Stimulated activated naive CD4-positive, alpha-beta T cell (primary cell): ENCODE measurements at places on chromosomes 2 and 18.

GRCh38 chr18:79615091-79615490 lies 64.5 kb upstream of the CTDP1 start:
- DNase-seq = no peak

DNA sequence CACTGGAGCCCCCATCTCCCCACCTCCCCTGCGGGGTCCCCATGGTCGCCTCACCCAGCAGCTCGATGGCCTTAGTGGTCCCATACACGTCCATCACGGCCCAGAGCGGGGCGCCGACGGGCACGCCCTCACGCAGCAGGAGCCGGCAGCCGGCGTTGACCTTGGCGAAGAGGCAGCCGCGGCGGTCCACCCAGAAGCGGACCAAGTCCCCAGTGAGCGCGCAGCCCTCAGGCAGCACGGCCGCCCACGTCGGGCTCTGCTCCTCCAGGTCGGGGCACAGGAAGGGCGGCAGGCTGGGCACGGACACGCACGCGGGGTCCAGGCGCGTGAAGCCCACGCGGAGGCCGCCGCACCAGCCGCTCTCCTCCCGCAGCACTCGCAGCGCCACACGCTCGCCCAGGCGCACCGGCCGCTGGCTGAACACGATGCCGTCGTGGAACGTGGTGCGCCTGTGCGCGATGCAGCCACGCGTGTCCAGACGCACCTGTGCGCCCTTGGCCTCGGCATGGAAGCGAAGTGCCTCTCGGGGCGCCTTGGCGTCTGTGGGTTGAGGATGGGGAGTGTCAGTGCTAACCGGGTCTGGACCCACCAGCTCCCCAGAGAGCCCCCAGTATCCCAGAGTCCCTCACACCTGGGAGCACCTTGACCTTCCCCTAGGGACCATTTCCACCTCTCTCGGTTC lies 4.6 kb downstream of the NEURL3 start:
- no peak for DNase-seq

DNA sequence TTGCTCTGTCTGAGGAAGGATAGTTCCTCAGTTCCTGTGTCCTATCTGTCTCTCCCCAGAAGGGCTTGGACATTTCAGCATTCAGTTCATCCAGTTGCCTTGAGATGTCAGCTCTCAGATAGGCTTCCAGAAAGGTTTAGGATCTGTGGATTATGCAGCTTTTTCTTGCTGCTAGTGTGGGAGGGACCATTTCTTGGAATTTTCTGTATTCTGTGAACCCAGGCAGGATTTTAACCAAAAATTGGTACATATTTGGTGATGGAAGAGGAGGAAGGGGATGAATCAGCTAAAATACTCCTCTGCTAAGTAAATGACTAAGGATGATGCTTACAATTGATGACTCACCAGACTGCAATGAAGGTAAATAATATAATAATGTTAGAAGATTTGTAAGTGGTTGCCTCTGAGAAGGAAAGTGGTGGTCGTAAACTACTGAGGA lies 58.6 kb upstream of the DOCK10 start:
- no peak for DNase-seq

GRCh38 chr2:80715433-80715832 lies 410.9 kb upstream of the LRRTM1 start:
- DNase-seq = no peak

- no peak for DNase-seq
Measured at GRCh38 chr2:5394223-5394622, 298.0 kb upstream of the SOX11 start.

DNA sequence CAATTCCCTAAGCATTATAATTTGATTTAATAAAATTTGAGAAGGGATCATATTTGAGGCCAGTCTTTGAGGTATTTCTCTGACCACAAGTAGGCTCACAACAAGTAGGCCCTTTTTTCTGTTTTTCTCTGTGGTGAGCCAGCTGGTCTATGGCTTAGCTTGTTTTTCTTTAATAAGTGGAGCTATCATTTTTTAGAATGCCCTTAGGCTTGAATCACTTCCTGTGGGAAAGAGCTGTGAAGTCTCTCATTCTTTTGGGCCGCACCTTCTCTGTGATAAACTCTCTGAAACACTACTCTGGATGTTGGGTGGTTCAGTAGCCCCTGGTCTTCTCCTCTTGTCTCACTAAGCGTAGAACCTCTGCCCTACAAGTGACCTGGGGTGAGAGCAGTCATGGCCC lies 235.9 kb downstream of the SUCLG1 start:
- no peak for DNase-seq

- DNase-seq = no peak
Measured at GRCh38 chr2:189350540-189351209, 90.6 kb upstream of the WDR75 start.

DNA sequence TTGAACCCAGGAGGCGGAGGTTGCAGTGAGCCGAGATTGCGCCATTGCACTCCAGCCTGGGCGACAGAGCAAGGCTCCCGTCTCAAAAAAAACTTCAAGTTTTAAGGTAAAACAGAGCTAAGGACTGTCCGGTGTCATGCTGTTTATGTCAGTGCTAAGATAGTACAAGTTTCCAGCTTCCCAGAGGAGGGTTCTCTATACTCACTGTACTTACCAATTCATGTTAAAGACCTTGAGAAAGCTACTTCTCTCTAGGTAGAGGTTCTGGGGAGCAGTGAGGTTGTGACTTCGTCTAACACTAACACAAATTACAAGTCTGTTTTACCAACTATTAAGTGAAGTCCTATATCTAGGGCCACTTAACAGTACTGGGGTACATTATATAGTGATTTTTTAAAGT lies 18.8 kb downstream of the METTL21A start:
- DNase-seq = no peak

GRCh38 chr2:37060446-37060845 lies 23.7 kb downstream of the HEATR5B start:
- no peak for DNase-seq

DNA sequence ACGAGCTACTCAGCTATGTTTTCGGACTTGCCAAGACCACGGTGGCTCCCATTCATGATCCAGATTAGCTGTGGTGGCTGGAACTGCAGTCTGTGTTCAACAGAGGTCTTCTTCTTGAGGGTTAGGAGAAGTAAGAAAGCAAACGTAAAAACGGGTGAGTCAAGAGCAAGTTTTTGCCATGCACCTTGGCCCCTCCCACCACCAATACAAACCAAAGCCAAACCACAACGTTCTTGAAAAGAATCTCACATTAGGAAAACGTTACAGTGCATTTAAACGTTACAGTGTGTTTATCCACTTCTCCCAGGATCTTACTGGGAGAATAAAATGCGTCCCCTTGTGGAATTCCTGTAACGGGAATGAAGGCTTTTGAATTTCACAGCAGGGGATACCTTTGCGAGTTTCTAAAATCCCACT lies 725 bp downstream of the FBXO48 start:
- DNase-seq = peak; percentile 28

DNA sequence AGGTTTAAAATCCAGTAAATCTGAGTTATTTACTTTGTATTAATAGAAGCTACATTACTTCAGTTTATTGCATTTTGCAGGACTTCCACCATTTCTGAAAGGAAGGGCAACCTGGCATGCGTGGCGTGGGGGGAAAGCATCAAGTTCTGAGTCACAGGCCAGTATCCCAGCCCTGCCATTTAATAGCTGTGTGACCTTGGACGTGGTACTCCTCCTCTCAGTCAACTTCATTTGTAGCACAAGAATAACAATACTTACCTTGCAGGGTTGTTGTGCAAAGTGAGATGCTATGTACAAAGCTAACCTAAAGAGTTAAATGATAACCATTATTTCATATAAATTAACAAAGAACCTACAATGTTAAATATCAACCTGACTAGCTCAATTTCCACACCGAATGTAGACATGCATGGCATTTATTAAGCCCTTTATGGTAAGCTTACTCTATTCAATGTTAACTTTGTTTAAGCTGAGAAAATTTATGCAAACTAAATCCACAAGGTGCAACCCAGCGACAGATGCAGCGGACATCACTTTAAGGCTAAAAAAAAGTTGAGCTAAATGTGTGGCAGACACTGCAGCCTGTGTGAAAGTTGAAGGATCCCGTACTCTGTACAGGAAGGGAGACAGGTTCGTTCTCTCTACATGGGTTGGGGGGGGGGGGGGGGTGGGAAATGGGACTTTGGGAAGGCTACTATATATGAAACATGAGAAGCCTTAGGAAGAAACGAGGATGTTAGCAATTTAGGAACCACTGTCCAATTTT lies 17.2 kb upstream of the STPG4 start:
- no peak for DNase-seq

DNA sequence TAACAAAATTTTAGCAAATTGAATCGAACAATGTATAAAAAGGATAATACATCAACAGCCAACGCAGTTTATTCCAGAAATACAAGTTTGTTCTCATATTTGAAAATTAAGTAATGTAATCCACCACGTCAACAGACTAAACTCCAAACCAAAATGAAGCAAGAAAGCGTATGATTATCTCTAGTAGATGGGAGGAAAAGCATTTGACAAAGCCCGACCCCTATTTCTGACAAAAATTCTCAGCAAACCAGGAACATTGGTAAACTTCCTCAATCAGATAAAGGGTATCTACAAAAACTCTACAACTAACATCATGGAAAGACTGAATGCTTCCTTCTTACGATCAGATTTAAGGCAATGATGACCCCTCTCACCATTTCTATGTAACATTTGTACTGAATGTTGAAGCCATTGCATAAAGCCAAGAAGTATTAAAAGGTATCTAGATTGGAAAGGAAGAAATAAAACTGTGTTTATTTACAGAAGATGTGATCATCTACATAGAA lies 34.3 kb upstream of the MYCN start:
- no peak for DNase-seq

DNA sequence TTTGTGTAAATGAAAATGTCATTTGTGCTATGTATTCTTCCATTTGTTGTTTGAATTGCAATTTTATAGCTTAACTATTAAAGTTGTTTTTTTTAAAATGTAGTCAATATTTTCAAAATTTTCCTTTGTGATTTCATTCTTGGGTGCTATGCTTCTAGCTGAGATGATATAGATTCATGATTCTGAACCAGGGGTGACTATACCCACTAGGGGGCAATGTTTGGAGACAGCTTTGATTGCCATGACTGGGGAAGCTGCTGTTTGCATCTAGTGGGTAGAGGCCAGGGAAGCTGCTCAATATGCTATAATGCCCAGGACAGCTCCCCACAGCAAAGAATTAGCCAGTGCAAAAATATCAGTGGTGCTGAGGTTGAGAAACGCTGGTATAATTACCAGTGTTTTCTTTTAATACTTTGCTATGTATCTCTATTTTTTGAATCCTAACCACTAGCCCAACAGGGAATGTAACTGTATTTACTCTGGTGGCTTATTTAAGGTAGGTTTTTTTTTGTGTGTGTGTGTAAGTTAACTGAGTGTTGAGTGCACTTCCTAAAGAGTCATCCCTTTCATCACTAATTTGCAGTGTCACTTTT lies 99.7 kb downstream of the MEP1B start:
- no peak for DNase-seq

DNA sequence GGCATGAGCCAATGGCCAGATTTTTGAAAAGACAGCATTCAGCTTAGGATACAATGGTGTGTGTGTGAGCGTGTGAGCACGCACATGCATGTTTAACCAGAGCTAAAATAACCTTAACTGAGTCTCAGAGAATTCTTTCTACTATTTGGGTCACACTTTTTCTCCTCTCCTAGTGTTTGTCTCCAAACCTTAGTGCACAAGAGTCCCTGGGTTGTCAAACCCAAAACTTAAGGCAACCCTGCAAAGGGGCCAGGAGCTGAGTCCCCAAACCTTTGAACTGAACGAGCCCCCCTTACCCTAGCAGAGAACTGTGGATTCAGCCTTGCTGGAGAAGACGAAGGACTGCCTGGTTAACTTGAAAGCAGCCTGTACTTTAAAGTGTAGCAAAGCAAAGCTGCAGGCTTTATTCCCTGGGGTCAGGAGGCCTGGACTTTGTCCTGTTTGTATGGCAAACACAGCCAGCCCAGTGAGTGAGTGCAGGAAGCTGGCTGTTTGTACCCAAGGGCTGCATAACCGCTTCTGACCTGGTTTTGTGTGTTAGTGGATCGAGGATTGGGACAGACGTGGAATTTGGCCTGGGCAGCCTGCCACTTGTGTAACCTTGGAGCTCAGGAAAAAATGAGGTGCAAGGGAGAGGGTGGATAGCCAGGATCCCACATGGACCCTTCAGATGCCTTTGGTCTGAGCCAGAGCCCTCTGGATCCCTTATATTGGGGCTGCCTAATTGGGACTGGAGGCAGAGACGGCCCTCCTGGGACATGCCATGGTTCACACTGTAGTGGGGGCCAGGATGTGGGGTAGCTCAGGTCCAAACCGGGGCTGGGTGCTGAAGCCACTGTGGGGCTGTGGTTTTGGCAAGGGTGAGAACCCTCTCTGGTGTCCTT lies 6.4 kb upstream of the PSMD1 start:
- no peak for DNase-seq

DNA sequence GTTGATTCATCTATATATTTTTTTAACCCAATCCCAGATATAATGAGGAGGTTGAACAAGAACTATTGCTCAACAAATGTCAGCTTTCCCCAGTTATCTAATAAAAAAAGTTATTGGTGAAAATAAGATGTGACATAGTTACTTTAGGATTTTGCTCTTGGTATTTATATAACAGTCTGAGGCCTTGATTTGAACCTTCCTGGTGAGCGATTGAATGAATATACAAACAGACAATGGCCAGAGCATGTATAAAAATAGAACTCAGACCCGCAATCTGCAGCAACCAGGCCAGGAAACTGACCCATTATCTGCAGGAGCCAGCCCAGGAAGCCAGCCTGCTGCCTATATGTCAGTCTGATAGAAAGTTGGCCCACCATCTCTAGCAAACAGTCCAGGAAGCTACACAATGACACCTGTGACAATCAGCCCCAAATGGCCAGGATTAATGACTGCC lies 81.6 kb downstream of the HS6ST1 start:
- DNase-seq = no peak

DNA sequence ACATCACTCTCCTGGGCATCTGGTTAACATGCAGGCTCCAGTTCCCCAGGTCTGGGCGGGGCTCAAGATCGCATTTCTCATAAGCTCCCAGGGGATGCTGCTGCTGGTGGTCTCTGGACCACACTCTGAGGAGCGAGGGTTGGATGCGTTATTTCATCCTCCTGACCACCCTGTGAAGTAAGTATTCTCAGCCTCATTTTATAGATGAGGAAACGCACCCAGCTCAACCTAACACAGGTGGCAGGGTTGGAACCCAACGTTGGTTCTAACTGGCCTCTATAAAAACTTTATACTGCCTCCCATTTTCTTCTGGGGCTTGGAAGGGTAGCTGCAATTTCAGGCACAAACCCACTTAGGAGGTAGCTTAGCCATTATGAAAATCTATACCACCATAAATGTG lies 120.5 kb downstream of the FAM210A start:
- no peak for DNase-seq

DNA sequence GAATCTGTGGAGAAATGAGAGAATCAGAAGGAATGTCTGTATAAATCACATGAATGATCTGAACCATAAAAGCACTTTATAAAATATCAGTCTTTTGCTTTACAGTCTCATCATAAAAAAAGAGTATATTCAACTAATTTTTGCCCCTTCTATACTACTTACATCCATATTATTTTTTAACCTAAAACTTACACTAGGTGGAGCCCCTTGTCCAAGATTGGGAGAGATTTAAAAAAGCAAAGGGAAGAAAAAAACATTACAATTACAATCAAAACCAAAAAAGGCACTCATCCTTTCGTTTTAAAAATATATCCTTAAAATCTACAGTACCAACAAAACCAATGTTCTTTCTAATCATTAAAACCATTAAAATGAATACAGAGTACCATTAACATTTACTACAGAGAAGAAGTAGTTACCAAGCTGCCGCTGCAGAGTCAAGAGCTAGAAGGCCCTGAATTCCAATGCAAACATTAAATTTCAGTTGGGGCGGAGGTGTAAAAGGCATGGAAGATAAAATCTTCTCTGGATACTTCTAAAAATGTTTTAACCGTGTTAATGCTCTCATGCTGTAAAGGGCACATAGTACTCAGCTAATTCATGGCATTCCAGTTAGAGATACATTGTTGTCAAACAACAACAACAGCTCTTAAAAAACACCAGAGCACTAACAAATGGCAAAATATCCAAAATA lies 56.7 kb upstream of the EPB41L3 start:
- DNase-seq = no peak
